Stimulated activated CD8-positive, alpha-beta memory T cell treated with anti-CD3 and anti-CD28 coated beads, Interleukin-4, amount 100 ng/mL, for 4 hours (primary cell): ENCODE measurements at places on chromosomes 12 and 14.

GRCh38 chr14:103746701-103747100 is 31.1 kb downstream of the ZFYVE21 start:
- DNase-seq, result no peak

DNA sequence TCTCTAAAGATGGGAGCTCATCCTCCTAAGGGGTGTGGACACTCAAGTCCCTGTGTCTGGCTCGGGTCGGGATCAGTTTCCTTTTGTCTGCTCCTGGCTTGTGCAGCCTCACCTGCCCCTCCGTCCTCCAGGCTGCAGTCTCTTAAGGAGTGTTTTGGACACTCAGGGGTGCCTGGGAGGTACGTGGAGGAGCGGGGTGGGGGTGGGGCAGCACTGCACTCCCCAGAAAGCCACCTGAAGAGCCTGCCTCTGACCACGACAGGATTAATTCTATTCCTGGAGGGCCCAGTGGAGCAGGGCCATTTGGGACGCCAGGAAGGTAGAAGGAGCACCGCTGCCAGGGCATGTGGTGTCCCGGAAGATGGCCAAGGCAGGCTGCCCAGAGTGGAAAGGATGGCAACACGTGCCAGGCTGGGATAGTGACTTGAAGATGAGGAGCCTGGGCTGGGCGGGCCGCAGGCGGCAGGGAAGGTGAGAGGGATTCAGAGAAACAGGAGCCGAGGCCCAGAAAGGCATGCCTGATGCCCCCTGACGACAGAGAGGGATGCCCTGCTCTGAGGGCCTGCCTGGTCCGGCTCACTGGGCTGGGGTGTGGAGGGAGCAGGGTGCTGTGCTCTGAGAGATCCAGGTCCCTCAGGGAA is 14.8 kb upstream of the LRTM2 start:
- no peak for DNase-seq

GRCh38 chr14:97709552-97709951 is 912.4 kb downstream of the VRK1 start:
- no peak for DNase-seq

- DNase-seq, result no peak
Measured at GRCh38 chr14:30272848-30273832, 285.8 kb upstream of the G2E3 start.

DNA sequence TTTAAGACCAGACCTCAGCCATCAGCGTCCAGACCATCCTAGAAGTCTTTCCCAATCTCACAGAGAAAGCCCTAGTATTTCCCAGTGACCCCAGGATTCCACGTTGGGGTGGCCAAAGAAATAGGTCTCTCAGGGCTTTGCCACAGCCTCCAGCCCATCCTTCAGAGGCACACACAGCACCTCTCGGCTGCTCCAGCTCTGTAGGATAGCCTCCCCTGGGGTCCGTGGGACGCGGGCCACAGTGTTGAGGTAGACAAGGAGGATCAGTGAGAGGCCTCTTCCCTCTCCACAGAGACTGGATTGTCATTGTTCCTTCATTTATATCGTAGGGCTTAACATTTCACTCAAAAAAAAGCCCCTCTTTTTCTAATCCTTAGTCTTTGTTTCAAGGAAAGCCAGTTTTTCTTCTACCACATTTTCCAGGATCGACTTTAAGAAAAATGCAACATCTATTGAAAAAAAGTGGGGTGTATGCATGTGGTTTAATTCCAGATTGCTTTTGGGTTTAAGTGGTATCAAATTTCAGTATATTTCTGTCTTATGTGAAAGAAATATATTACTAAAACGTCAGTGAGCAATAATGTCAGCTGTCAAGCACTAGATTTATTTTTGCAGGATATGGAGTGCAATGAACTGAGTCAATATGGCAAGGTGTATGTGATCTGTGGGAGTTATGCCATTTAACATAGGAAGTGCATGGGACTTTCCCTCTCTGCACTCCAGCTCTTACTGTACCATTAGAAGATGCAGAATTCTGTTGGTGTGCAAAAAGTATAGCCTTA is 187.5 kb downstream of the MSRB3 start:
- DNase-seq, result no peak

DNA sequence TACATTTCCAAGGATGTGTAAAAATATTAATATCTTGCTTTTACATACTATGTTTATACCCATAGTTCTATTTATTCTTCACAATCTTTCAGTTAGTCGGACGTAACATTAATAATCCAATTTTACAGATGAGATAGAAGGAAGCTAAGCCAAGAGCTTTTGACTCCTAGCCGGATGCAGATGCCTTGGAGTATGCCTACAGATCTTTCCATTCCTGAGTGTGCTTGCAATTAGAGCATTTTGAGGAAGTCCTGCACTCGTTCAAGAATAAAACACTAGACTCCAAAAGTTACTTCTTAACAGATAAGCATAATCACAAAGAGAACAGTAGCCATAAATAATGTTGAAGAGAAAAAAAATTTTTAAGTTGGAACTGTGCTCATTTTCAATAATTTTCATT is 337.6 kb upstream of the CLEC14A start:
- DNase-seq, result no peak
